ENCODE measurements at places on chromosomes 11 and 22.
A peak's percentile ranks its signal among the peaks of the same experiment; 100 is the strongest.

DNA sequence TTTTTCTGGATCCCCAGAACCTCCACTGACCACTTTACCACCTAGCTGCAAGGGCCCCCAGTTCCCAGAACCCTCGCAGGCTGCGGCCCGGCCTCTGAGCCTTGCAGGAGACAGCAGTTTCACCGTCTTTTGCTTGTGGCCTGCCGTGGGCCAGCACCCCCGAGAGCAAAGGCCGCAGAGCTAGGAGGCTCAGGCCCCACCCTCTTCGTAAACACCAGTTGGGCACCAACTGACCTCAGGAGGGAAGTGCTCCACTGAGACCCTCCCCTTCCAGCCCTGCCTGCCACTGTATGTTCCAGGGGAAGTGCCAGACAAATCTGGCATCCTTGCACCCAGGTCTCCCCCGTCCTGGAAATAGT, 23.4 kb upstream of the CREB3L1 start:
- no peak for DNase-seq

- no peak for DNase-seq
Measured at GRCh38 chr11:85165819-85166218, 461.3 kb downstream of the DLG2 start.

GRCh38 chr11:64245797-64246620, 734 bp downstream of the PPP1R14B start:
- DNase-seq: peak; percentile 87

DNA sequence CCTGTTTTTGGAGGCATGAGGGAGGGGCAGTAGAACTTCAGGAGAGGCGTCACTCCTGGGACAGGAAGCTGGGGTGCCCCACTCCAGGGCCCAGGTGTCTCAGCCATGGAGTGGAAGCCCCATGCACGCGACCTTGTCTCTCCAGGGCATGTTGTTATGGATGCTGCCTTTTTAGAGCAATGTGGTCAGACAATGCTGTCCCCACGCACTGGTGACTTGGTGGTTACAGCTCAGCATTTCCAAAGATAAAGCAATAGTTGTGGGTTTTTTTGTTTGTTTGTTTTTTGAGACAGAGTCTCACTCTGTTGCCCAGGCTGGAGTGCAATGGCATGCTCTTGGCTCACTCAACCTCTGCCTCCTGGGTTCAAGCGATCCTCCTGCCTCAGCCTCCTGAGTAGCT, 22.3 kb downstream of the EIF4G2 start:
- no peak for DNase-seq

DNA sequence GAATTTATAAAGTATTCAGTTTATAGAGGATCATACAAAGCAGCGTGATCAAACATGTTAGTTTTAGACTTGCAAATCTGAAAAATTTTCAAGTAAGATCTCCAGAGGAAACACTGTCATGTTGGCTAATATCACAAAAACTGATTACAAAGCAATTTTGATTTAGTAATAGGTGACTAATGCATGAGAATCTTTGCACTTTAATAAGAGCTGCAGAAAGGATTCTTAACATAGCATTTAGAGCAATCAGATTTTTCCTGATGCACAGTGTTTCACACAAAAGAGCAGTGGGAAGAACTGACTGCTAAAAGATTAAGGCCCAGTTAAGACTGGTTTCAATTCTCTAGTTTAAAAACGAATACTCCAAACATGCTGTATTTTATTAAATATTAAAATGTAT, 321.2 kb downstream of the GUCY1A2 start:
- DNase-seq: peak; percentile 6

- no peak for DNase-seq
Measured at GRCh38 chr11:84247926-84248325, 961.8 kb upstream of the CCDC90B start.

DNA sequence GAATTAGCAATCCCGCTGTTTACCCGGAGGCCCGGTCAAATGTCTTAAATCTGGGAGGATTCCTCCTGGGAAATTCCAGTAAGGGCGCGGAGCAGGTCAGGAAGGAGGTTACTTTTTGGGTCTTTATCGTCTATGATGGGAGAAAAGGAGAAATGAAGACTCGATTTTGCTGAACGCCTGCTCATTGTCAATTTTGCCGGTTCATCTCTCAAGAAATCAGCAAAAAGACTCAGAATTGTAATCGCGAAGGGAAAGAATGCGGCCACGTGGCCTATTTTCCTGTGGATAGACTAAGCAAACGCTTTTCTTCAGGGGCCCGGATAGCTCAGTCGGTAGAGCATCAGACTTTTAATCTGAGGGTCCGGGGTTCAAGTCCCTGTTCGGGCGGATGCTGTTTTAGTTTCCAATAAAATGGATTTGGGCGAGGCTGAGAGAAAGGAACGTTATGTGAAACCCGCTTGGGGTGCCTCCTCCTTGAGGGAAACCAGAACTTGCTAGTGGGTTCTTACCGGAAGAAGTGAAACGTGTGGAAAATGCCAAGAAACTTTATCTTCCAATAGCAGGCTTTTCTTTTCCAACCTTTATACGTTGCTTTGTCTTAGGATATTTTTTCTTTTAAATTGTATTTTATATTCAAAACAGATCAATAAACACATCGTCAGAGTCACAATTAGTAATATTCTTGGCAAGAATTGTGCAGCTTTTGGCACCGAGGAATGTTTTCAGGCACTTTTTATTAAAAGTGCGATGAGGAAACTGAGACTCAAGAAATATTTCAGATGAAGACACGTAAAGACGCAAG, 45.0 kb downstream of the OR4D9 start:
- DNase-seq: peak; percentile 65

DNA sequence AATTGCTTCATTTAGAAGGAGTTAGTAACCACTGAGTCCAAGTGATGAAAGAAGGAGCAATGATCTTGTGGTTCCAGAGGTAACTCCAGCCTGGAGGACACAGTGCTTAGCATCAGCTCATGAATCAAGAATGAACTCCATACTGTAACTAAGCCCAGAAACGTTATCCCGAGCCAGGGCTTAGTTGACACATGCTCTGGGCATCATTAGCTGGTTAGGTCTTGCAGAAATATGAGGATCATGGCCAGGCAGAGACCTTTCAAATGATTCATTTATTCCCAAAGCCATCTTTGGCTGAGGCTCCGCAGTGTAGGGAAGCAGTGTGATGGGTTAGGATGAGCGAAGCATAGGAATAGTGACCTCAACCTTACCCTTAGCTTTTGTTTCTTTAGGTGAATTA, 277.4 kb downstream of the FAM76B start:
- DNase-seq: peak; percentile 66

- DNase-seq: no peak
Measured at GRCh38 chr11:117229411-117229810, 2.5 kb downstream of the PCSK7 start.

DNA sequence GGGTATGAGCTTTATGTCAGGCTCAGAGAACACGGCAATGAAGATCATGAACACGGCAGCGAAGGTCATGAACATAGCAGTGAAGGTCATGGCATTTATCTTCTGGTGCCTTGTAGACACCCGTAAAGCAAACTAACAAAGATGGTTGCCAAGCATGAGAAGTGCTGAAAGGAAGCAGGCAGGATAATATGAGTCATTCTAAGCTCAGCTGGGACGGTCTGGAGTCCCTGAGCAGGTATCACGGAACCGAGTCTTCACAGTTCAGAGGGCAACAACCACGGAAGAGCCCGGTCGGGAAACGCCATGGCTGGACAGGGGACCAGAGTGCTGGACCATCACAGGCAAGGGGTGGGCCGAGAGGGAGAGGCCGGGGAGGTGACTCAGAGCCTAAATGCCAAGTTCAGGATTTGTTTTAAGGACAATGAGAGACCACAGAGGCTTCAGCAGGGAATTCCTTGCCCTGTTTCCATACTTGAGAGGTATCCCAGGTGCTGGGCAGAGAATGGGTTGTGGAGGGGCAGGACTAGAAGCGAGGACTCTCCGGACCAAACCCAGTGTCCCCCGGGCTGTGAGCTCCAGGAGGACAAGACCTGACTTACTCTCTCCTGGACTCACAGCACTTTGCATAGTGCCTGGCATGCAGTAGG, 13.1 kb upstream of the MS4A10 start:
- DNase-seq: no peak

DNA sequence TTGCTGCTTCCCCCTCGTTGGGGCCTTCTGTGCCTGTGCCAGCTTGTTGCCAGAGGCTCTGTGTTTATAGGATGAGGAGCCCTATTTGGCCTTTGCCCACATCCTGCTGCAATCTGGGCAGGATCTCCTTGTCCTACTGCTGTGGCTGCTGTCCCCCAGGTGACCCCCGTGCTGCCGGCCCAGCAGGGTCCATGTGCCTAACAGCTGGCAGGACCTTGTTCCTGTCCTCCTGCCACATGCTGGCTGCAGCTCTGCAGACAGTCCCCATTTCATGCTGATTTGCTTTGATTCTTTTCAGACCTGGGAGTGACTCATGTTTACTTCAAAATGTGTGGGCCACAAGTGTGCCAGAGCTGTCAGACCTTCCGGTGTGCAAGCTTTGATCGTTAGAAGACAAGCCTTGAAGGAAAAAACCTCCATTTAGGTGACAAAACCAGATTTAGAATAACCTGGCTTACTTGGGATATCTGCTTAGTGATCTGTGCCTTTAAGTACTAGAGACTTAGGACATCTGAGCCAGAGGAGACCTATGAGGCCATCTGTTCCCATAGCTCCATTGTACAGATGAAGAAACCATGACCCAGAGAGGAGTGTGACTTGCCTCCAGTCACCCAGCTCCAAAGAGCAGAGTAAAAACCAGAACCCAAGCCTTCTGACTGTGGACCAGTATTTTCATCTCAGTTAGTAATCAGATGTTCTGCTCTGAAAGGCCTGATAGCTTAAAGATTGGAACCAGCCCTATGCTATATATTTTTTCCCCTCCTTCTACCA, 11.1 kb downstream of the NAV2 start:
- DNase-seq: peak; percentile 27

DNA sequence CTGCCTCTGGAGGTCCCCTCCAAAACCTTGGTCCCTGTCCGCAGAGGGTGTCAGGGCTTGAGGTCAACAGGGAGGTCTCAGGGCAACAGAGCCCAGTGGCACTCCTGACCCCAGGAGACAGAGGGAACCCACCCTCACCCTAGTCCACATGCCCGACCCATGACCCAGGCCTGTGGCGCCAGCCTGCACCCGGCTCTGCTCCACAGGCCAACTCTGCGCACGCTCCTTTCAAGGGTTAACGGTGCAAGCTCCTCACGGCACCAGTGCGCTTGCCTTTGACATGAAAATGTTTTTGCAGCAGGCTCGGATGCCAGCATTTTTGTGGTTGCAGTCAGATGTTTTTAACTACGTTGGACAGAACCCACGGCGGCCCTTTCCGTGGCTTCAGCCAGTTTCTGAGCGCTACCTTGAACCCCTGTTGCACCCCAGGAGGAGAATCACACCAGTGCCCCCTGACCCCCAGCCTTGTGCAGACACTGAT, 68.6 kb downstream of the CDKN1C start:
- peak; percentile 90 for DNase-seq

DNA sequence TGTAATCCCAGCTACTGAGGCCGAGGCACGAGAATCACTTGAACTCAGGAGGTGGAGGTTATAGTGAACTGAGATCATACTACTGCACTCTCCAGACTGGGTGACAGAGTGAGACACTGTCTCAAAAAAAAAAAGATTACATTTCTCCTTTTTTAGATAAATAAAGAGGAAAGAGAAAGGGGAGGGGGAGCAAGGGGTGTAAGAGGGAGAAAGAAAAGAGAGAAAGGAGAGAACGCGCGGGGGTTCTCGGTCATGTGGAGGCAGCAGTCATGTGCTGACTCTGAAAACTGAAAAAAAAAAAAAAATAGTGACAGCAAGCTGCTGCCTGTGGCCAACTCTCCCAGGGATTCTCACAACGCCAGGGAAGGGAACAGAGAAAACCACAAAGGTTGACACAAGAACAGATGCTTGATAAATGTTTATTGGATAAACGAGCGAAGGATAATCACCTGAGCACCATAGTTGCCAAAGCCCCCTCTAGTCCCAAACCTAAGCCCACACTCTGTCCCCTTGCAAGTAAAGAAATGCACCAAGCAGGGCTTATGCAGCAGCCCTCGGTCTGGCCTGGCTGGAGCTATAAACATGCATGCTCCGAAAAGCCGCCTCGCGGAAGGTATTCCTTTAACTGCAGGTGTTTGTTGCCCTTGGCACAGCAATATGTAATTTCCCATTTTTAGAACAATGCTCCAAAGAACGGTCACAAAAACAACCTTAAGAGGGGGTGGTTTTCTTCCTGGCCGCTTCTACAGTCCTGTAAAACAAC, 14.5 kb downstream of the SCGB1A1 start:
- no peak for DNase-seq

DNA sequence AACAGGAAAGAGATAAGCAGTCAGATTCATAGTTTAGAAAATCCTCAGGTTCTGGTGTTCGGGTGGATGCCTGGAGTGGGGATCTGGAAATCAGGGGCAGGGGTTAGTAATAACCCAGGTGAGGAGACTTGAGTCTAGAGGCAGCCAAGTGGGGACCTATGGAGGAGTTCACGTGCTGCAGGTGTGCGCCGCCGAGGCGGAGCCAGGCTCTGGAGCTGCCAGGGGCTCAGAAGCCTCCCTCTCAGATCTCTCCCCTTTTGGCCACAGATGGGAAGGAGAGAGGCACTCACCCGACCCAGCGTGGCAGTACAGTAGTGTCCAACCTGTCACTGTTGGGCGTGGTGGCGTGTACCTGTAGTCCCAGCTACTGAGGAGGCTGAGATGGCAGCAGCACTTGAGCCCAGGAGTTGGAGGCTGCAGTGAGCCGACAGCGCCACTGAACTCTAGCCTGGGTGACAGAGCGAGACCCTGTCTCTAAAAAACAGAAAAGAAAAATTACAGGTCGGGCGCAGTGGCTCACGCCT, 27.5 kb downstream of the TXN2 start:
- DNase-seq: no peak

GRCh38 chr11:117915672-117916235, 13.4 kb downstream of the TMPRSS13 start:
- no peak for DNase-seq

DNA sequence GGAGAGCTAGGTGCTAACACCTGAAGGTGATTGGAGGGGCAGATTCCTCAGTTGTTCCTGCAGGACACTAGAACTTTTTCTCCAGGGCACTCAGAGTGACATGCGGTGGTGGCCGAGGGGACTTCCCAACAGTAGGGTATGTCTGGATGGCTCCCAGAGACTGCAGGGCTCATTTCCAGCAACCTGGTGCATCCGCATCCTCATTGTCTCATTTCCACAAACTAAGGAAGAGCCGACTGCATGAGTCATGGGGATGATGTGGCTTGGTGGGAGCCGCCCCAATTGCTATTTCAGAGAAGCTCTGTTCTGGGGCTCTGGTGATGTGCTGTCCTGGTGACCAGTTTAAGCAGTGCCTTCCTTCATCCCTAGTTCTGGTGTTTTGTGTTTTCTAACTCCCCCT, 2.8 kb upstream of the ROBO4 start:
- peak; percentile 85 for DNase-seq

GRCh38 chr22:27116312-27117086, 459.1 kb downstream of the MIAT start:
- DNase-seq: no peak

DNA sequence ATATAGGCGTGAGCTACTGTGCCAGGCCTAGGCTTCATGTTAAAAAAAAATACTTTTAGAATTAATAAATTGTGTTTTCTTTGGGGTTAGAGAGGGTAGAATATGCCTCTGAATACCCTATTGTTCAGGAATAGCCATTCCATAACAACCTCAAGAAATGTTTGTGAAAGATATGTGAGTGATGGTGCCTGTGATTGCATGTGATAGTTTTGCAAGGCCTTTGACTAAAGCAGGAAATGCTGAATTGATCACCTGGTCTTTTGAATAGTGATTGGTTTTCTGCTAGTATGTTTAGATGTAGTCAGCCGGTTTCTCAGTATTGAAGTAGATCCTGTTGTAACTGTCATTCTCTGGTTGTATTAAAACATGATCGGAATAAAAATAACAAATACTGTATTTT, 73.4 kb downstream of the UVRAG start:
- no peak for DNase-seq

- no peak for DNase-seq
Measured at GRCh38 chr11:12114193-12115033, 4.0 kb downstream of the MICAL2 start.
